AG10803 (cell line): ENCODE measurements at places on chromosomes 6 and 20.

DNA sequence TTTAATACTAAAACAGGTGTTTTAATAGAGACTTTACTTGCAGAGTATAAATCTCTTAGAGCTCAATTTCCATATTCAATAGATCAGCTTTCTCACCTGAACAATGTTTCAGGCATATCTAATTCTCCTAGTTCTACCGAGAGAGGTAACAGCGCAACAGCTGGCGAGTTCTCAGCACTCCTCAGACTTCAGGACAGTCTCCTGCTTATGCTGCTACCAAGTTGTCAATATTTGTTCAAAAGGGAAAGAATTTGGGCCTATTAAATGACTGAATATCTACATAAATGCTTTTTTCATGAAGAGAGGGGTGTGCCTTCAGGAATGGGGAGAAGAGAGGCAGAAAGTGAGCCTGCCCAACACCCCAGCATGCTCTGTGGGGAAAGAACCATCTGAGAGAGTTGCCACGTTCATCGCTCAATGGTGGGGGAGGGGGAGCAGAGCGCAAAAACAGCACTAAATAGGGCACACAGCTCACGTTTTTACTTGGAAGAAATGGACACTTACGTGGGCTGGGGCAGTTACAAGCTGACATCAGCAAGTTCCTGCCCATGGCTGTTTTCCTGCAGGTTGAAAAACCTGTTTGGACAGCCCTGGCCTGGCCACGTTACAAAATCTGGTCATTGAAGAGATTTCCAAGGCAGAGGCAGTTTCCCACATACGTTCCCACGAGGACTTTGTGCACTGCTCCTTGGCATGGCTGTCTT lies 38.0 kb downstream of the EZR start:
- no peak for DNase-seq

- DNase-seq = no peak
Observed at GRCh38 chr20:57470666-57471495, 54.1 kb downstream of the CTCFL start.

GRCh38 chr20:47535088-47535487 lies 33.4 kb downstream of the NCOA3 start:
- DNase-seq = no peak

GRCh38 chr6:39266782-39267355 lies 37.6 kb upstream of the KCNK5 start:
- no peak for DNase-seq

DNA sequence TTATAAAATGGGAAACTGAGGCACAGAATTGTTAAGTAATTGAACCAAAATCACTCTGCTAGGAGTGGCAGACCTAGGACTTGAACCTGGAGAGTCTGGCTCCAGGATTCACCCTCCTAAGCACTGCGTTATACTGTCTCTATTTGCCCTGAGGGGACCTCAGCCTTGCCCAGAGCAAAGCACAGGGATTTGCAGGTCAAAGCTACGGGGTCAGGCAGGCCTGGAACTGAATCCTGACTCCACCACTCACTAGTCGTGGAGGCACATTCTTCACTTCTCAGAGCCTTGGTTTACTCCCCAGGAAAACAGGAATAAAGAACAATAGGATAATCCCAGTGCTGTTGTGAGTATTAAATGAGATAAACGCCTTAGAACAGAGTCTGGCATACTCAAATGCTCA lies 19.4 kb downstream of the KCNK15 start:
- DNase-seq = no peak

DNA sequence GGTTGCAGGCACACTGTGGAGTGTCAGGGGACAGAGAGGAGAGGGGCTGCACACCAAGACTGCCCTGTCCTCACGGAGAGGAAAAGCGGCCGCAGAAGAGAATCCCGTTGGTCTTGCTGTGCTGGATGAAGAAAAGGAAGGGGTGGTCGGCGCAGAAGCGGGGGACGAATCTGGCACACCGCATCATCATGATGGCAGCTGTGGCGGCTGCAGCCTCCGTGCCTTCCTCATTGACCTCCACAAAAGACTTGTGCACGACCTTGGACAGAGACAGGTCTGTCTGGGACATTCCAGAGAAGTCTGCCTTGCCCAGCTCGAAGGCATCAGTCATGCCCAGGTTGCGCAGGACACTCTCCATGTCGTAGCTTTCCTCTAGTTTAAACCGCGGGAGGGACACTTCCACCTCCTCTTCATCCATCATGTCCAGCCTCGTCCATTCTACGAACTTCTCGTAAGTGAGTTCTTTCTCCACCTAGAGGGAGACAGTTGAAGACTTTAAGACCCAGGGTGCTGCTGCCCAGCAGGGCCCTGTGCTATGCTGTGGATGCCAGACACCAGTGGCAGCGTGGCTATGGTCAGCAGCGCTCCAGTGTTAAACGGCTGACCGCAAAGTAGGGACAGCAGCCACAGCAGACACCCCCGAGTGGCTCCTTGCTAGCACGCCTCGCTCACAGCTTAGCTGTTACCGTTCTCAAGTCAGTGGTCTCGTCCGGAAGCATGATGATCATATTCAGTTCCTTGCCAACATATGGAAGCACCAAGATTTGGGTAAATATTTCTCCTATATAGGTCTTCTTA lies 22.9 kb downstream of the SERPINB6 start:
- no peak for DNase-seq

- DNase-seq = no peak
Observed at GRCh38 chr6:151176911-151177770, 62.6 kb upstream of the AKAP12 start.

DNA sequence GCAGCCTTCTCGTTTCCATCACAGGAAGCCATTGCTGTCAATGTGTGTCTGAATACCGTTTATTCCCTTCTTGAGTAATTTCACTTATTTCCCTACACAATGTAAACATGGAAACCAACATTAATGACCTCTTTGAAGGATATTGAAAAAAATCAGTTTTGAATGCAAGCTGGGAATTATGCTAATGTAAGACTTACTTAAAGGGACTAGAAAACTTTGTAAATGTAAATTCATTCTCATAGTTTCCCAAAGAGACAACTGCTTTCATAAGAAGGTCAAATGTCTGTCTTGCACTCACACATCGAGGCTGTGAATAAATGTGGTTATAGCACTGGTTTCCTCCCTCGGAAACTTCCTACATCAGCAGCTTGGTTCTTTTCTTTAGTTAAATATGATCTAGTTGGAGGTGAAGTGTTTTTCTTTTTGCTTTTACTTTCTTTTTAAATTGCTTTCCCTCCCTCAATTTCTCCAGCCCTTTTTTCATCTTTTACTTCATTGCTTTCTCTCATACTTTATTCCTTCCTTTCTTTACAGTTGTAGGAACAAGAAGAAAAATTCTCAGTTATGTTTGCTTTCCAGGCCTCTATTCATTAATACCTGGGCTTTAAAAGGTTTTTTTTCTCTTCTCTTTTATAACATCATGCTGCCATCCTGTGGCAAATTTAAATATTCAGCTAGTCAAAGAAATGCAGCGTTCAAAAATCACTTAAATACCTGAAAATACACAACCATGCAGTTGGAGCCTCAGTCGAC lies 108.3 kb downstream of the TNFAIP3 start:
- DNase-seq = peak; percentile 18

DNA sequence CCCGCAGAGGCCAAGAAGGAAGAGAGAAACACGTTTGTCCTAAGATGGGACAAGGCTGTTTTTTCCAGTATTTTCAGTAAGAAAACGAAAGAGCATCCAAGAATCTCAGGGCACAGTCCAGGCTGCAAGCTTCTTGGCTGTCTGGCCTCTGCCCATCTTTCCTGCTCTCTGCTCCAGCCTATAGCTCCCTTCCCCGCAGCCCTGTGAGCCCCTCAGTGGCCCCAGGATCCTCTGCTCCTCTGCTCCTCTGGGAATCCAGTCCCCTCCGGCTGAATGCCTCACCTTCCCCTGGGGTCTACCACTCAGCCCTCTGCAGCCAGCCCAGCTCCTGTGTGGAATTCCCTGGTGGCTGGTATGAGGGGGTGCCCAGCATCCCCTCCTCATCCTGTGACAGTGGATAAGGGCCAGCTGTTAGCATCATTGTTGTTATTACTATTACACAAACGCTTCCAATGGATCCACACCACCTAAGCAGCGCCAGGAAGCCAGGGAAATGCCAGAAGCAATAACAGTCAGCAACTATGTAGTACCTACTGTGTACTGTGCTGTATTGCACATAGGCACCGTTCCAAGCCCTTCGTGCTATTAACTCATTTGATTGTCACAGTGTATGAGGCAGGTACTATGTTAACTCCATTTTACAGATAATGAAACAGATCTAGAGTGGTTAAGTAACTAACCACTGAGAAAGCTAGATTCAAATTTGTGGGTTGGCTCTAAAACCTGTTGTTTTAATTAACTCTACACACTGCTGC lies 60.3 kb upstream of the PTPN1 start:
- DNase-seq = no peak

GRCh38 chr6:45377043-45377553 lies 636 bp downstream of the SUPT3H start:
- DNase-seq = peak; percentile 13

DNA sequence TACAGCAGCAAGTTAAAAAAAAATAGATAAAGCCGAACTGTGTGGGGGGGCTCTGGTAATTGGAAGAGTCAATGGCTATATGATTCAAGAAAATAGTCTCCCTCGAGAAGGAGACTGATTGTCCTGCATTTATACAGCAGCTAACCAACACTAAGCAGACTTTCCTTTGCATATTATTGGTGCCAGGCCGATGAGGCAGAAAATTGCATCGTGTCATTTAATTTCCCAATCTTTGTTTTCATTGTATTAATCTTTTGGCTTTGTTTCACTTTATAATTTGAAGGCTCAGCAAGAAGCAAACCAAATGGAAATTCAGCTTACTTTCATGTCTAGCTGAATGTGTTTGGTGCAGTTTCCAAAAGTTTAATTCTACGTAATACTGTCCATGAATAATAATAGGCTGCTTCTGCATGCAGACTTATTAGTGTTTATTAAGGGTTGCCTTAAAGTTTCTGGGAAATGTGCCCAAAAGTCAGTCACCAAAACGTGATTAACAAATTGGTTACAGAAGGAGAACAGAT lies 258.5 kb downstream of the HACE1 start:
- DNase-seq = peak; percentile 13

DNA sequence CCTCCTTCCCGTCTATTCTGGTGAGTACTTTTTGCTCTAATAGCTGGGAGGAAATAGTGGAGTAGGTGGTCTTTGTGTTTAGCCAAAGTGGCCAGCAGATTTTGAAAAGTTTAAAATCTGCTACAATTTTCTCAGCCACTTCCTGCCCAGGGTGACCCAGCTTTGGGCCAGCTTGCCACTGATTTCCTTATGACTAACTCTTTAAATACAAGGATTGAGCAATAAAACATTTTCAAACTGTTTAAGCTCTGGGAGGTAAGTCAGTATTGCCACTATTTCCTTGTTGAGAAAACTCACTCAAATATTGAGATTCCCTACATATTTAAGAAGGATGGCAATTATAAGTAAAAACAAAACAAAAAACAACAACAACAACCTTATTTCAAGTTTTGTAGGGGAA lies 54.5 kb downstream of the TRMT11 start:
- peak; percentile 77 for DNase-seq

- DNase-seq = no peak
Observed at GRCh38 chr20:50317609-50318008, 127.0 kb downstream of the CEBPB start.

DNA sequence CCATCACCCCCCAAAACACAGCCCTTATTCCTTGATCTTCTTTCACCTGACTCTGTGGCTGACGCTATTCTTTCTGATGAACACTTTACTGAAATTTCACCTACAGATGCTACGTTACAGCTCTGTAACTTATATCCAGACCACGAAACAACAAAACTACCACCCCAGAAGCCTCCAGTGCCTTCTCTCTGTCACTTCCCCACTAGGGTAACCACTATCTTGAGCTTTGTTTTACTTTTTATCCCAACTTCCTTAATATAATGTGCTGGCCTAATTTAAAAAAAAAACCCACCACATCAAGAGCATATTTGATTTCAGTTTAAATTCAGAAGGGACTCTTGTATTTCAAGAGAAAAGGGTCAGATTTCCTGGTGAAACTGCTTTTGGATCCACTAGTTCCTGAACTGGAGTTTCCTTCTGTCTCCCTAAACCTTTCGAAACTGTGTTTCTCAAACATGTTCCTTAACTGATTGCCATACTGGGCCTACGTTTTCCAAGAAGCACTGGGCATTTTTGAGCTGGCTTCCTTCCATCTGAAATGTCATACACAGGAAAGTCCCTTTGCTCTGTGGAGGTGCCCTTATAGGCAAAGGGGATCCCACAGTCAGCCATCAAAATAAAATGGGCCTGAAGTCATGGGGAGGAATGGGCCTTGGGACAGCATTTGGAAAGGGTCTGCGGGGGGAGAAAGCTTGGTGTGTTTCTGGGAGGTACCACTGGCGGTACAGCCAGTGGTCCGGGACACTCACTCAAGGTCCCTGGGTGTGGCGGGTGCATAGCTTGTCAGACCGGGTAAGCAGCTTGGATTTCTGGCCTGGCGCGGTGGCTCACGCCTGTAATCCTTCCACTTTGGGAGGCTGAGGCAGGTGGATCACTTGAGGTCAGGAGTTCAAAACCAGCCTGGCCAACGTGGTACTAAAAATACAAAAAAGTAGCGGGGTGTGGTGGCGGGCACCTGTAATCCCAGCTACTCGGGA lies 25.8 kb upstream of the RTF2 start:
- DNase-seq = peak; percentile 32

- DNase-seq = no peak
Observed at GRCh38 chr6:105536961-105537360, 134.1 kb upstream of the PREP start.

- DNase-seq = no peak
Observed at GRCh38 chr6:137358273-137358672, 135.9 kb downstream of the OLIG3 start.

- no peak for DNase-seq
Observed at GRCh38 chr6:22726966-22727365, 157.6 kb downstream of the HDGFL1 start.

DNA sequence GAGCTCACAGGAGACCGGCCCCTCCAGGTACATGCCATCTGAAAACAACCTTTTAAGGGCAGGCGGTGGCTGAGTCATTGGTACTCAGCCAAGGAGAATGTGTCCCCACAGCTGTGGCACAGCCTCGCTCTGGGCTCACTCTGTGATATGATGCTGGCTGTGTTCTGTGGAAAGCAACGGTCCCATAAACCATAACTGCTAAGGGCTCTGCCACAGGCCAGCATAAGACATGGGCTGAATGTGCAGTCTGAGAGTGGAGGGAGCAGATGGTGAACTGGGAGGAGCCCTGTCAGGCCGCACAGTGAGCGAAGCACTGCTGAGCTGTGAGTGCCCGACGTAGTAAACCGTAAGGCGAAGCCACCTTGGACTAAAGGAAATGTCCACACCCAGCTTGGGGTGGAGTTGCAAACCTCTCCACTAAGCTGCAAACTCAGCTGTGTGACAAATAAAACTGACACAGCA lies 375.8 kb downstream of the THBS2 start:
- DNase-seq = no peak

DNA sequence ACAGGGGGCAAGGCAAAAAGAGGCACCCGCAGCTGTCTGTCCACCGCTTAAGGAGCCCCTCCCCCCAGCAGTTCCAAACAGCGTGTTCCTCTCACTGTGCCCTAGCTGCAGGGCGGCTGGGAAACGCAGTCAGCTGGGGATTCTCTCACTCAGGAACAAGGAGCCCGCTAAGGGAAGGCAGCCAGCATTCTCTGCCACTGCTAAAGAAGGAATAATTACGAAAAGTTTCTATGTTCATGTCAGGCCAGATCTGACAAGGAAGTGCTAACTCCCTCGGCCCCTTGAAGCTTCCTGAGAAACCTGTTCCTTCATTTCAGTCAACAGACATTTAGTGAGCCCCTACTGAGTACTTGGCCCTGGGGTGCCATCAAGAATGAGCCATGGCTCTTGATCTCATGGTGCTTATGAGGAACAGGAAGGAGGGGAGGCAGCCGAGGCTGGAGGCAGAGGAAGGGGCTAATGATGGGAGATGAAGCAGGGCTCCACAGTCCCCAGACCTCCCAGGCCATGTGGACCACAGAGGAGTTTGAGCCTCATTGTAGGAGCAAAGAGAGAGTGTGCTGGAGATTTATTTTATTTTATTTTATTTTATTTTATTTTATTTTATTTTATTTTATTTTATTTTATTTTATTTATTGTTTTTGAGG lies 101.7 kb upstream of the PMEPA1 start:
- no peak for DNase-seq
